NT2/D1 (cell line): ENCODE measurements at places on chromosomes 5 and 9.

DNA sequence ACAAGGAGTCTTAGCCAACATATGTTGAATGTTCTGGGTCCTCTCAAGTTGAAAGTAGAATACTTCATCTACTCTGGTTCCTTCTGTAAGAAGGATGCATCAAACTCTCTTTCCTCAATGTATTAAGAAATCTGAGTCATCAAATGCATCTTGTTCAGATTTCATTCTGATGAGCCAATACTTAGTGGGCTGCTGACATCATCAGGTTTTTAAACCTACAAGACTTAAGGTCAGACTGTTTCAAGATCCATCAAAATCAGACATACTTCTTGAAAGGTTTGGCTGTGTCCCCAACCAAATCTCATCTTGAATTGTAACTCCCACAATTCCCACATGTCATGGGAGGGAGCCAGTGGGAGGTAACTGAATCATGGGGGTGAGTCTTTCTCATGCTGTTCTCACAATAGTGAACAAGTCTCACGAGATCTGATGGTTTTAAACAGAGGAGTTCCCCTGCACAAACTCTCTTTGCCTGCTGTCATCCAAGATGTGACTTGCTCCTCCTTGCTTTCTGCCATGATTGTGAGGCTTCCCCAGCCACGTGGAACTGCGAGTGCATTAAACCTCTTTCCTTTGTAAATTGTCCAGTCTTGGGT, 168.8 kb downstream of the RAPGEF6 start:
- DNase-seq = no peak

DNA sequence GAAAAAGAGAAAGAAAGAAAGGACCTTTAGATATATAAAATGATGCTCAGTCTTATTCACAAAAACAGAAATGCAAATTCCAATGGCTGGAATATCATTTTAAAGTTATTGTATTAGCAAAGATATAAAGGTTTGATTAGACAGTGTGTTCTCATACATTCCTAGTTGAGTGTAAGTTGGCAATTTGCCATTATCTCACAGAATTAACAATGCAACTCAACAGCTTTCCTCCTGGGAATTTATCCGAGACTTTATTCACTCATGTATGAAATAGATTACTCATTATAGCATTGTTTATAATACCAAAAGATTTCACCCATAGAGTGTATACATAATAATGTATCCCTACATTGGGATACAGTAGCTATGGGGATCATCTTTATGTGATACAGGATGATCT, 27.1 kb upstream of the MLLT3 start:
- DNase-seq = no peak

DNA sequence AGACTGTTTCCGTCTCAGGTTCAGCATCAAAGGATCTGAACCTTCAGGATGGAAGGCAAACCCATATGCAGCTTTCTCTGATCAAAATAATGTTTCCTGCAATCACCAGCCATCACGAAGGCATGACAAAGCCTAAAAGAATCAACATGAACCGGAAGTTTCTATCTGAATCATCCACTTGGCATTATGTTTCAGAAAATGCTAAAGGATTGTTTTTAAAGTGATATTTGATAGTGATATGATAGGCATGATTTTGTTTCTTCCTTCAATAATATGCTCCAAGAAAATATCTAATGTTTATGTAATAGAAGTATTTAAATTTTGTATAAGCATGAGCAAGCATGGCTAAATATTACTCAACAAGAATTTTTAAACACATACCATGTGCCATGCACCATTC, 219.6 kb downstream of the PLK2 start:
- no peak for DNase-seq

- DNase-seq = no peak
Measured at GRCh38 chr5:157463621-157464518, 3.9 kb downstream of the NIPAL4 start.

DNA sequence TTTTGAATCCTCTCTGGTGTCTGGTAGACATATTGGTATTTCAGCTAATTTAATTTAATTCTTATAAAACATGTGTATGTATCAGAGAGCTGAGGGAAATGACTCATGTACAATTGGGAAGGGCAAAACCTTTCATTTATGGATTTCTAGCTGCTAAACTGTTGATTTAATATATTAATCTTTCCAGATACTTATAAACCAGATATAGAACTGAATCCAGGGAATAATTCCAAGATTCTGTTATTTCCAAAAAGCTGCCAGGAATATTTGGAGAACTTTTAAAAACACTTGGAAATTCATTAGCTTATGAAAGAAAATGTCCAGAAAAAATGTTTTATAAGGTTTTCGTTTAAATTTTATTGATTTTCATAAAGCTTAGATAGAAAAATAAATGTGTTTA, 295.5 kb downstream of the YTHDC2 start:
- no peak for DNase-seq

- DNase-seq = no peak
Measured at GRCh38 chr5:150401076-150401375, 11.7 kb downstream of the CD74 start.

- DNase-seq = peak; percentile 52
Measured at GRCh38 chr5:171342362-171343111, 33.5 kb downstream of the TLX3 start.

DNA sequence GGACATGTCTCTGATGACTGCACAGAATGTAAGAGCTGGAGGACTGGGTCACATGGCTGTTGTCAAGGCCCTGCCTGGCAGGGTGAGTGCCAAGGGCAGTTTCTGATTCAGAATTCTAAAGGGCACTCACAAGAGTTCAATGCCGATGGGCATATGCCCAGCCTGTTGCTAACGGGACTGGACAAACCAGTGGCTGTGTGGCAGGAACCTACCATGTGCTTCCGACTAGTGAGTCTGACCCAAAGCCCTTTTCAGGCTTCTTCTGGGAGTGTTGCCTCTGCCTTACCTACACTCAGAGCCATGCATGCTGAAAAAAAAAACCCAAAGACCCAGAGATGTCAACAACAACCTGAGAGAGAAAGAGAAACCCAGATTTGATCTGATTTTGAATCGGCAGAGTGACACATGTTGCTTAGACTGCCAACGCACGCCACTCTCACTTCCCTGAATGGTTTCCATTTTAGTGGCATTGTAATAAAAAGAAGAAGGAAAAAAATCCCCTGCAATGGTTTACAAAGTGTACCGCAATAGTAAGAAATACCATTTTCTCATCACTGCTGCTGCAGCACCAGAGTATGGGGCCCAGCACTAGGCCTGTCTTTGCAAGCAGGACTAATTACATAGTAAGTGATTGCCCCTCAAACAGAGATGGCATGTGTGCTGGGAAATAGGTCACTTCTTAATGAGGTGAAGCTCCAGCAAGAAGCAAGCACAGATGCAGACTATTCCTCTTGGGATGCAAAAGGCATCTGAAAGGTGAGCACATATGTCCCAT, 194.3 kb downstream of the PALM2AKAP2 start:
- no peak for DNase-seq

- DNase-seq = peak; percentile 72
Measured at GRCh38 chr9:128927731-128928411, 7.1 kb downstream of the PHYHD1 start.

DNA sequence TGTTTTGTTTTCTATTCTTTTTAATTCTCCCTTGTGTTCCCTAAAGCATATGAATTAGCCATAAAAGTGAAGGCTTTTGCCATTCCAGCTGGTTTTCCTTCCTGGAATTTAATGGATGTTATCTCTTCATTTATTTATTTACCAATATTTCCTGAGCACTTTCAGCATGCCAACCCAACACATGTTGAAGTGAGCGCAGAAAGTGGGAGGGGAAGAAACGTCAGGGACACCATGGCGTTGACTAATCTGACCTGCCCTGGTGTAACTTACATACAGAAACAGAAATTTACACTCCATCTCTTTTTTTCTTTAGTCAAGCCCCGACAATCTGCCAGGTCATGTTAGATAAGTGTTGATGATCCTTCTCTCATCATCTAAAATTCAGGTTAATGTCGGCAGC, 247.5 kb downstream of the PCSK5 start:
- no peak for DNase-seq

GRCh38 chr9:86525182-86525581, 171.0 kb upstream of the TUT7 start:
- no peak for DNase-seq

DNA sequence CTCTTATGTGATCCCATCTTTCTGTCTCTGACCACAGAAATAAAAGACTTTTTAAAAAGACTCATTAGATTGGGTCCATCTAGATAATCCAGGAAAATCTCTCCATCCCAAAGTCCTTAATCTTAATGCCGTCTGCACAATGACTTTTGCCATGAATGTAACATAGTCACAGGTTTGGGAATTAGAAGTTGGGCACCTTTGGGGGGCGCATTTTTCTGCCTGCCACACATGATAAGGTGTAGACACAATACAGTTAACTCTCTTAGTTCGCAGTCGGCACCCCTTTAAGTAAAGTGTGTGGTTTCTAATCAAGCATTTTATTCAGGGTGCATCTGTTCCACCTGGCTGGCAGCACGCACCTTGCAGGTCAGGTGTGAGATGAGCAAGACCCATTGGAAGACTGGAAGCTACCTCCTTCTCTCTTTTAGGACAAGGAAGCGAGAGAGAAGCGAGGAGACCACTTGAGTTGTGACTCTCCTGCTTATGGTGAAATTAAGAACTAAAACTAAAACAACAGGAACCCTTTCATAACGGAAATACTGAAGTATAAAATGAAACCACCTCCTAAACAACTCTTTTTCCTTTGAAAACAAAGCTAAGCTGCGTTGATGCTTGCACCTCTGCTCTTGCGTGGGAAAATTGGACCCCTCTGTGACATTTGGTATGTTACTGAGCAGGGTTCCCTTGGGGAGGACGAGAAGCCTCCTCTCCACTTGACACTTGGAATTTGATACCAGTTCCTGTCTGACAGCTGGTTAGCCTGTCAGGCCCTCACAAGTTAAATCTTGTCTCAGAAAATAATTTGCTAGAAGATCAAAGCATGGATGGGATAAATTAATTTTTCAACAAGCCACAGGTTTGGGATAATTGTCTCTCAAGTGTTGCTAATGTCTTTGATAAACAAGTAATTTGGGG, 304.6 kb upstream of the DMRT1 start:
- DNase-seq = no peak

DNA sequence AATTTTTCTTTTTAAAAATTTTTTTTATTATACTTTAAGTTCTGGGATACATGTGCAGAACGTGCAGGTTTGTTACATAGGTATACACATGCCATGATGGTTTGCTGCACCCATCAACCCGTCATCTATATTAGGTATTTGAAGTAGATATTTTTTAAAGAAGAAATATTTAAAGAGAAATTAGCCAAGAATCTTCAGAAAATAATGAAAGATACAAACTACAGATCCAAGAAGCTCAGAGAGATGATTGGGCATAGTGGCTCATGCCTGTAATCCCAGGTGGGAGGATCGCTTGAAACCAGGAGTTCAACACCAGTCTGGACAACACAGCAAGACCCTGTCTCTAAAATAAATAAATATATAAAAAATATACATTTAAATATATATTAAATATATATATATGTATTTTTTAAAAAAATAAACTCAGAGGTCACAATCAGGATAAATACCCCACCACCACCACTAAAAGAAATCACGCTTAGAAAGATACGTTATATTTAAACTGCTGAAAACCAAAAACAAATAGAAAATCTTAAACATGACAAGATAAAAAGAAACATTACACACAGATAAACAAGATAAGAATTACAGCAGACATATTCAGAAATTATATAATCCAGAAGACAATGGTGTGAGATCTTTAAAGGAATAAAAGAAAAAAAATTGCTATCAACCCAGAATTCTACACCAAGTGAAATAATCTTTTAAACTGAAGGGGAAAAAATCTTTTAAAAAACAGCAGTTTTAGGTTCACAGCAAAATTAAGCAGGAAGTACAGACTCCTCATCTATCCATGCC, 57.5 kb downstream of the CSF2 start:
- DNase-seq = no peak

DNA sequence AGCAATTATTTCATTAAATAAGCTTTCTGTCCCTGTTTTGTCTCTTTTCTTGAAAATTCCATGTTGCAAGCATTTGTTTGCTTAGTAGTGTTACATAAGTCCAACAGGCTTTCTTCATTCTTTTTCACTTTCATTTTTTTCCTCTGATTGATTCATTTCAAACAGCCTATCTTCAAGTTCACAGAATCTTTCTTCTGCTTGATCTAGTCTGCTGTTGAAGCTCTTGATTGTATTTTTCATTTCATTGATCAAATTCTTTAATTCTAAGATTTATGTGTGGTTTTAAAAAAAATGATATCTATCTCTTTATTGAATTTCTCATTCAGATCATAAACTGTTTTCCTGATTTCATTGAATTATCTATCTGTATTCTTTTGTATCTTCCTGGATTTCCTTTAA, 20.4 kb upstream of the NFIL3 start:
- no peak for DNase-seq

GRCh38 chr5:84821924-84822323, 437.2 kb upstream of the EDIL3 start:
- no peak for DNase-seq

DNA sequence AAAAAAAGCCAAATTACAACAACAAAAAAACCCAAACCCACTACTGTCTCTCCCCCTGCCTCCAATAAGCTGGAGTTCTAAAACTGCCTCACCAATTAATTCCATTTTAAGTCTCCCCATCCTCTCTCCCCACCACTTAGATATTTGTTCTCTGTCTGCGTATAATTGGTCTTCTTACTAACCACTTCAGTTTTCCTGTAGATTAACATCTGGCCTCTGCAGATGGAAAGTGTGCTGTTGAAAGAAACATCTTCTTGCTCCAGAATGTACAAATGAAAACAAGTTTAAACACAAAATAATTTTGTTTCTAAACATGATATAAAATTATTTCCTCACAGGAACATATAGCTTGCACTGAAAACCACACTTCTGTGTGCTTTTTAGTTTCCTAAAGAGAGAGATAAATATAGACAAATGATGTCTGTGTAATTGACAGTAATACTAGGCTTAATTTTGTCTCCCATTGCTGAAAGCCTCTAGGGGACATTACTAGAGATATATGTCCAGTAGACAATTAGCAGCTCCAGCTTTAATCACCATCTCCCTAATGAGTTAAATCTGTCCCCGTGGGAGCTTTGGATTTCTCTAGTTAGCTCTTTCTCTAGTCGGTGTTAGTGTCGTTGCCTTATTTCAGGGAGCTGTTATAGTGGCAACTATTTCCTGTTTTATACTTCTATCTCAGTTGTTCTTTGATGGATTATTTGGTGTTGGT, 164.0 kb downstream of the ARHGAP26 start:
- DNase-seq = no peak

DNA sequence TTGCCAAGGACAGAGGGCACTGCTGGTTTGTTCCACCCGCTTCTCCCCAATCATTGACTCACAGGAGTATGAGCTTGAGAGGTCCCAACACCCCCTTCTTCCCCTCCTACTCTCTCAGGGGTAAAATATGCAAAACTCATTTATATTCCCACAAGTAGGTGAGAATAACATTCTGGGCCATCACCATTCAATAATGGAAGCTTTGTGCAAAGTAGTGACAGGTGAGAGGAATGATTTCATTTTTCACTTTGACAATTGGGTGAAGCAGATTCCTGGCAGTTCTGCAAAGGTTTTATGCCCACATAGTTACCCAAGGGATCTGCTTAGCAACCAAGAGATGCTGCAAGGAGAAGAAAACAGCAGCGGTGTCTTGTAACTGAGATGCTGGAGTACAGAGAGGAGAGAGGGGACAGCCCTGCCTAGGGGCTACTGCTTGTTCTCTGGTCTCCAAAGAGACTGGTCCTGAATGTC, 137.6 kb downstream of the CMYA5 start:
- no peak for DNase-seq
